ENCODE measurements at places on chromosomes 1 and 21. TPM values are rescaled to one million over a fixed set of nuclear protein-coding genes. Genes with fewer than 3 reads are reported as not detected.

DNA sequence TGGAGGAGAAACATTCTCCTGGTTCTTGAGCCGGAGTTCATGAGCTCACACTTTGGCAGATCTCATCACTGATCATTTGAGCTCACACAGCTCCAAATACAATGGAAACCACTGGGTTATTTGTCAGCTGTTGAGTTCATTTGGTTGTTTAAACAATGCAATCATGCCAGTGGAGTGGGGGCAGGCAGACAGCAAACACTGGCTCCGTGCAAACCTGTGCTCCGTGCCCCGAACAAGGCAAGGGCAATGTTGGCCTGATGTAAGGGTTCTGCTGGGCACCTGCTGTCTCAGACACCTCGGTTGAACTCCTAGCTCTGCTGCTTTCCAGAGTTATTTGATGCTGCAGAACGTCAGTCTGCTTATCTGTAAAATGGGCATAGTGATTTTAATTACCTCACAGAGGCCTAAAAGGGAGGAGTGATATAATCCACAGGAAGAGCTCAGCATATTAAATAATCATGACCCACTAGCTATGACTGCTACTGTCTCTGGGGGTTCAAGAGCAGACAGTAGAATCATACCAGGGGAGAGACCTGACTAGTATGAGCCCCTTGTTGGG is 20.0 kb upstream of the CLIC6 start:
- no peak for DNase-seq

- DNase-seq = no peak
Measured at GRCh38 chr1:7755448-7755847, 15.6 kb upstream of the VAMP3 start.

GRCh38 chr1:153670257-153670858 is 435 bp downstream of the ILF2 start:
- no peak for DNase-seq

- no peak for DNase-seq
Measured at GRCh38 chr1:178536844-178537371, 24.0 kb downstream of the TEX35 start.

DNA sequence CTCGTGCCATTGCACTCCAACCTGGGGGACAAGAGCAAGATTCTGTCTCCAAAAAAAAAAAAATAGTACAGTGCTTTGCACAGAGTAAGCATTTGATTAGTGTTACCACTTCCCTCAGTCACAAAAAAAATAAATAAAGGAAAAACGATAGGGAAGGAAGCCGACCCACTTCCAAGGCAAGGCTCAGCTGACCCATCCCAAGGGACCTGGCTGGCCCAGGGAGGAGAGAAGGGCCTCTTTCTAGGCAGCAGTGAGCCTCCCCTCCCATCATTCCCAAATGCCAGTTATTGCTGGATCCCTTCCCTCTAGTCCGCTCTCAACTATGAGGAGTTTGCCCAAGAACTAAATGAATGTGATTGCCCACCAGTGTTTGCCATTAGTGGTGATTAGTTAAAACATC is 77.8 kb downstream of the TMEM53 start:
- peak; percentile 44 for DNase-seq

The CR1L gene
- 0.19 TPM for total RNA-seq

GRCh38 chr1:38327559-38327973 is 281.0 kb upstream of the POU3F1 start:
- DNase-seq = no peak

The FAM89A gene
- 11.2 TPM for total RNA-seq

DNA sequence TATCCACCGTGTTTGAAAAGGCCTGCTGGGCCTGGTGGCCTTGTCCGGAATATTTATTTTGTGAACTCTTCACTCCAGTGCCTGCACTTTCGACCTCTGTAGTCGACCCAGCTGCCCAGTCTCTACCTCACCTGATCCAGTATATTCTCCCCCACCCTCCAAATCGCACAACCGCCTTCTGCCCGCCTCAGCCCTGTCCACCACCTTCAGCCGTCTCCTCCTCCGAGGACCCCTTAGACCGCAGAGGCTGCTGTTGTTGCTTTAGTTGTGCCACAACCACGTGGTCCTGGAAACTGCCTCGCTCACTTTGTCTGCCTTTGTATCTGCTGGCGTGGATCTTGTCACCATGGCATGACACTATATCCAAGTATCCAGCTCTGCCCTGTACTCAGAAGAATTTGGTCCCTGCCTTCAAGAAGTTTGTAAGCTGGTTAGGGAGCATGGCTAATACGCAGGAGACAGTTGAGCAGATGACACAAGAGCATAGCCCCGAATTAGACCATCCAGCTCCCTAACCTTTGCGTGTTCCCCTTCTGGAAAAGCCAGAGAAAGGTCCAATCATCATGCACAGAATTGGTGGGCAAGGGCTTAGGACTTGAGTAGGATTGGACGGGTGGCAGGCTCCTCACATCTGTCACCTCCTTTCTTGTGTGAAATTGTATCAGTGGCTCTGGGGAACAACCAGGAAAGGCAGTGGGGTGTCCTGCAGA is 1.5 kb downstream of the PHGDH start:
- DNase-seq = no peak

DNA sequence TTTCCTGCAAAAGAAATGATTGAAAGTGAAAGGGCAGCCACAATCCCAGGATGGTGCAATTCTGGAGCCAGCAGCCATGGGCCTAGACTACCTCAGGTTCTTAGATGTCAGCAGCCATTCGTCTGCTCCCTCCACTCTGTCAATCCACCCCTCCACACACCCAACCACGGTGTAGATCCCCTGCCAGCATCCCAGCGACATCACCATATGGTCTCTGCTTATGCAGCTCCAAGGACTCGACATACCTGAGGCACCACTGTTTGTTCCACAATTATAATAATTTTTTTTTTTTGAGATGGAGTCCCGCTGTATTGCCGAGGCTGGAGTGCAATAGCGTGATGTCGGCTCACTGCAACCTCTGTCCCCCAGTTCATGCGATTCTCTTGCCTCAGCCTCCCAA is 6.5 kb downstream of the SYNC start:
- DNase-seq = peak; percentile 37

The LDLRAD2 gene
- total RNA-seq = 0.24 TPM

DNA sequence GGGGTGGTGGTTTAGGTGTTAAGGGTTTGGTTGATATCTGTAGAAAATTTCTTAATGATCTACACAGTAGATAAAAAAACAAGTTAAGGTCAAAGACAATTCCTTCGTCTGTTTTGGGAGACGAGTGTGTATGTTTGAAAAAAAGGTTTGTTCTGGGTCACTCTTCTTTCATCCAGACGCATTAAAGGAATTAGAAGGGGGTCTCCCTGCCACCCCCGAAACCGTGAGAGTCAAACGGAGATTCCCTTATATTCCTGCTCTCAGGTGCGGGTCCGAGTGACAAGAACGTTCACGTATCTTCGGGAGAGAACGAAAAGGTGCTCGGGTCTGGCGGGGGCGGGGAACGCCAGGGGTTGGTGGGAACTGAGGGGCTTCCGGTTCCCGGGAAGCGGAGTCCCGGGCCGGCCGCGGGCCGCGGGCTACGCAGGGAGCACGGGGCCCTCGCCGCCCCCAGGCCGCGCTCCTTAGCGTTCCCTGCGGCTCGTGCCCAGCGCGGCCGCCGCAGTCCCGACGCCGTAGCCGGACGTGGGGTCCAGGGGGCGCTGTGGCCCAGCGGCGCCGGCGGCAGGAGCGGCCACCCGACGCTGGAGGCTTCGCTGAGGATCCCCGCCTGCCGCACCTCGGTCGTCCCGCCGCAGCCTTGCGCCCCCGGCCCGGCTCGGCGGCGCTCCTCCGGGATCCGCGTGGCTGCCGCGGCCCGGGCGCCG is at the start of gene ZFYVE9:
Gene ZFYVE9, plus strand, starts transcription at position 577 of the 707 bp plus-strand sequence. CDS start 91,118 bp downstream, outside the sequence.
- peak; percentile 92 for DNase-seq

GRCh38 chr1:222845763-222846162 is 30.9 kb downstream of the DISP1 start:
- no peak for DNase-seq

The LMX1A gene
- total RNA-seq = 0.19 TPM

The TRPM2 gene
- total RNA-seq = 11.3 TPM

GRCh38 chr21:31622397-31622796 is 37.1 kb upstream of the SOD1 start:
- peak; percentile 8 for DNase-seq

DNA sequence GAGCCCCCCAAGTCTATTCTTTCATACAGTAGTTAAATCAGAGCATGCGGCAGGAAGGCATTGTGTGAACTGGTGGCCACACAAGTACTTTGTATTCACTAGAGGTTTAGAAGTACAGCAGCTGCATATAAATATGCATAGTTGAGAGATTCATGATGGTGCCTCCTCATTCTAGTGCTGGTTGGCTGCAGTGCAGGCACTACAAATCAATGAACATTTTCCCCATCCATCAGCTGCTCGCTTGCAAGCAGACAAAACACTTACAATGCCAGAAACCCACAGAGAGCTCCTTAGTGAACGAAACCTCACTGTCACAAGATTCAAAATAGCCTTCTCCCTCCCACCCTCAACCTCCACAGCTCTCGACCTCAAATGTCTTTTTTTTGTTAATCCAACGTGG is 726.2 kb downstream of the USP25 start:
- DNase-seq = no peak

The OLIG2 gene
- not detected for total RNA-seq

- no peak for DNase-seq
Measured at GRCh38 chr1:246065592-246065991, 441.5 kb downstream of the SMYD3 start.

The THEMIS2 gene
- 34.7 TPM for total RNA-seq

The SH3D21 gene
- 1.6 TPM for total RNA-seq

The CSF1 gene
- total RNA-seq = 64.1 TPM

GRCh38 chr21:33403786-33404585 is 773 bp downstream of the IFNGR2 start:
- peak; percentile 93 for DNase-seq

- no peak for DNase-seq
Measured at GRCh38 chr1:228465141-228465540, 22.0 kb upstream of the RNF187 start.

The SPRR1A gene
- not detected for total RNA-seq

GRCh38 chr21:14550135-14550534 is 4.0 kb upstream of the SAMSN1 start:
- DNase-seq = no peak

GRCh38 chr1:186291271-186291670 is 83.8 kb downstream of the TPR start:
- DNase-seq = no peak

DNA sequence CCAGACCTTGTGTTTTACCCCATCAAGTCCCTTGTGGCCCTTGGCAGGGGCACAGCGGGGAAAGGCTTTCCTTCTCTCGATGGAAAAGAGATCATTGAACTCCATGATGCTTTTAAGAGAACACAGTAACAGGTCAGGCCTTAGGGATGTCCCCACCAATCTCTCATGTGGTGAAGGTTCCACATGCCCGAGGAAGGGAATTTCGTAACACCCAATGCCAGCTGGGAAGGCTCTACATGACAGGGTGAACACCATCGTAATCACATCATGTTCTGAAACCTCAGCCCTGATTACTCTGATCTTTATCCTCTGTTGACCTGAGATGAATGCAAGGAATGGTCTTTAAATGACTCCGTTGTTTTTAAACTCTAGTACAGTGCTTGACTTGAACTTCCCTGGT is 105.5 kb upstream of the SPAG17 start:
- no peak for DNase-seq

- DNase-seq = no peak
Measured at GRCh38 chr1:242456726-242457269, 67.7 kb downstream of the PLD5 start.

DNA sequence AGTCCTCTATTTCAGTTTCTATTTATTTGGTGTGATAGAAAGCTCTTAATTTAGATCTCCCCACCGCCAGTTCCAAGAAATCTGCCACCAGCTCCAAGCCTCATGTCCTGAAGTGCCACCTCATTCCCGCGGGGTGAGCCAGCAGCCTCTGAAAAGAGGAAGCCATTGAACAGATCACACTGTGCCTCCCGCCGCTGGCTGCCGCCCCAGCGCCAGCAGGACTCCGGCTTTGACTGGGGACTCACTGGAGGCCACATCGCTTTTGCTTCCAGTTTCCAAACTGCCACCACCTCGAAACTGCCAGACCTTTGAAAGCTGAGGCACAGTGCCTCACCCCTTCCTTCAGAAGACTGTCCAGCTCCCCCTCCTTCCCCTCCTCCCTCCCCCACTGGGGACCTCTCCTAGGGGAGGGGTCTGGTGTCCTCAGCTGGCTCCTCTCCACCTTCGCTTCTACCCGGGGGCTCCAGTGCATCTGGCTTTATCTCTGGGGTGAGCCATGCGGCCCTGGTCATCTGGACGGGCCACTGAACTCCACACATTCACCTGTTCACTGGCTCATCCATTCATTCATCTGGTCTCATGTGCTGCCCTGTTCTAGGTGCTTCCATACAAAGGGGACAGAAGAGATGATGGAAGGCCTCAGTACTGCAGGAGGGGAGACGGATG is 58.9 kb downstream of the VPS26C start:
- peak; percentile 92 for DNase-seq

GRCh38 chr1:59309795-59310548 is 13.1 kb downstream of the FGGY start:
- no peak for DNase-seq

- no peak for DNase-seq
Measured at GRCh38 chr1:206427291-206427690, 43.0 kb upstream of the IKBKE start.

The ALPL gene
- total RNA-seq = 11.1 TPM

The CTSE gene
- total RNA-seq = not detected

- no peak for DNase-seq
Measured at GRCh38 chr1:67264899-67265298, 42.8 kb upstream of the IL12RB2 start.

The HJV gene
- not detected for total RNA-seq

DNA sequence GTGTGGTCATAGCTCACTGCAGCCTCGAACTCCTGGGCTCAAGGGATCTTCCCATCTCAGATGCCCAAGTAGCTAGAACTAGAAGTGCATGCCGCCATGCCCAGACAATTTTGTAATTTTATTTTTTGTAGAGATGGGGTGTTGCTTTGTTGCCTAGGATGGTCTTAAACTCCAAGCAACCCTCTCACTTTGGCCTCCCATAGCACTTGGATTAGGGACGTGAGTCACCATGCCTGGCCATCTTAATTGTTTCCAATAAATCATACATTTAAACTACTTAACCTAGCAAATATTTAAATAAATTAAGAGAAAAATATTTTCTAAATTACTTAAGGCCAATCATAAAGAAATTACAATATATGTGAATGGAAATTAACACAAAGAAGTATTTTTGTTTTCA is 35.1 kb upstream of the ADGRL4 start:
- DNase-seq = no peak

DNA sequence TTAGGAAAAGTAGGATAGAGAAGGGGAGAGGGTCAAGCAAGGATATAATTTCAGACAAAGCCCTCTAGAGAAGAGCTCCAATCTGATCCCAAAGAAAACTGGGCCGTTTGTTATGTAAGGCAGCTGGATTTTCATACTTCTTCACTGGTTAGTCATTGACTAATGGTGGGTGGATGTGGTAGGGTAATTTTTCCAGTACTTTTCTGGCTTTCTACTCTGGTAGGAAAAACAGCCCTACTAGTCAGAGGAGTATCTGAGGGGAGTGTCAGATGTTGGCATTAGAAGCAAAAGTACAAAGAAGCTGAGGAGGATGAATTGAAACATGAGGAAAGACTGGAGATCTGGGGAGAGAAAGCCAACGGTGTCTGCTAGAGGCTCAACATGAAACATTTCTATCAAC is 145.3 kb downstream of the TNFSF18 start:
- DNase-seq = no peak

- no peak for DNase-seq
Measured at GRCh38 chr1:233443040-233443760, 115.7 kb downstream of the MAP3K21 start.

The SHCBP1L gene
- not detected for total RNA-seq
